Cerebellar nuclear complex (tissue), 1 donor: ENCODE measurements at places on chromosomes 2 and 18.
A peak's percentile ranks its signal among the peaks of the same experiment; 100 is the strongest.

GRCh38 chr2:106572541-106573450 is 85.6 kb downstream of the CD8B2 start:
- no peak for DNase-seq

GRCh38 chr2:75336451-75336850 is 137.1 kb upstream of the TACR1 start:
- DNase-seq = no peak

DNA sequence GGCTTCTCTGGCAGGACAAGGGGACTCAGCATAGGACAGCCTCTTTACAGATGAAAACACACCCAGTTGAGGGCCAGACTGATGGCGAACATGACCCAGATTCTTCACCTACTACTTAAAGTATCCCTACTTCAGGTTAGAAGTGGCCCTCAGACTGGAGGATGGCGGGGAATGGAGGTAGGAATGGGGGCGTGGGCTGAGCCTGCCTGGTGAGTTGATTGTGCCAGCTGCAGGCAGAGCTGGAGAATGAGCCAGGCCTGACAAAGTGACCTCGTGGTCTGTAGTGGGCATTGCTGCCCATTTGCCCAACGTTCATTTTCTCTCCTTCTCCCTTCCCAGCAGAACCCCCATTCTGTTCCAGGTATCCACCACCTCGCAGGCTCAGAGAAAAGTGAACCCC is 186.1 kb downstream of the KLHL29 start:
- no peak for DNase-seq

GRCh38 chr18:12779043-12779442 is 76.2 kb downstream of the PSMG2 start:
- DNase-seq = no peak

- no peak for DNase-seq
These were observed 29.6 kb downstream of the DOK1 start for GRCh38 chr2:74584088-74584645.

DNA sequence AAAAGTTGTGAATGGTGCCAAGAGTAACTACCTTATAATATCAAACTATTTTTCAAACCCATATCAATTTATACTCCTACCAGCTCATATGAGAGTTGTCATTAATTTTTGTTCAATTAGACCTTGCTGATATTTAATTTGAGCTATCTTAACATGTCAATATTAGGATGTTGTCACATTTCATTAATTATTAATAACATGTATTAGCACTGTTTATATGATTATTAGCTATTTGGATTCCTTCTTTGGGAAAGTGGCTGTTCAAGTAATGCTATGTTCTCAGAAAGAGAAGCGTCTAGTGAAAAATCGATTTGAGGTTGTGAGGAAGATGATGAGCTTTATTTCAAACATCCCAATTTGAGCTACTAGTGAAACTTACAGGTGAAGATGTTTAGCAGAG is 620.2 kb downstream of the KCNJ3 start:
- DNase-seq = no peak

GRCh38 chr2:174949988-174950687 is 55.0 kb downstream of the CHN1 start:
- DNase-seq = no peak

- DNase-seq = no peak
These were observed 37.2 kb upstream of the SLC8A1 start for GRCh38 chr2:40488927-40489677.

- no peak for DNase-seq
These were observed 10.0 kb downstream of the ADNP2 start for GRCh38 chr18:80119111-80119510.

- no peak for DNase-seq
These were observed 1153.2 kb downstream of the SUCLG1 start for GRCh38 chr2:83305758-83306378.

DNA sequence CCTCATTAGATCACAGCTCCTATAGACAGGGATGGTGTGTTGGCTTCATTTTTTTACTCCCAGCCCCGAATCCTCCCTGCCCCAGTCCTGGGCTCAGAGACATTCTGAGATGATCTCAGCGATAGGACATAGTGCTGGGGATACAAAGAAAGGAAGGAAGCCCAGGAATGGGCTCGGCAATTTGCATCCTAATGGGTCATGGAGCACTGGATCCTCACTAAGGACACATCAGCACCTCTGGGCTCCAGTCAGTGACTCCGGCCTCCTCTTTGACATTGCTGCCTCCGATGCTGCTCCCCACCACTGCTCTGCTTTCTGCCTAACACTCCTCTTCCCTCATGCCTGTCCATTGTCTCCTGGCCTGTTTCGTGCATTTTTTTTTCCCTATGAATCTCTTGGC is 489.1 kb downstream of the STK39 start:
- no peak for DNase-seq

DNA sequence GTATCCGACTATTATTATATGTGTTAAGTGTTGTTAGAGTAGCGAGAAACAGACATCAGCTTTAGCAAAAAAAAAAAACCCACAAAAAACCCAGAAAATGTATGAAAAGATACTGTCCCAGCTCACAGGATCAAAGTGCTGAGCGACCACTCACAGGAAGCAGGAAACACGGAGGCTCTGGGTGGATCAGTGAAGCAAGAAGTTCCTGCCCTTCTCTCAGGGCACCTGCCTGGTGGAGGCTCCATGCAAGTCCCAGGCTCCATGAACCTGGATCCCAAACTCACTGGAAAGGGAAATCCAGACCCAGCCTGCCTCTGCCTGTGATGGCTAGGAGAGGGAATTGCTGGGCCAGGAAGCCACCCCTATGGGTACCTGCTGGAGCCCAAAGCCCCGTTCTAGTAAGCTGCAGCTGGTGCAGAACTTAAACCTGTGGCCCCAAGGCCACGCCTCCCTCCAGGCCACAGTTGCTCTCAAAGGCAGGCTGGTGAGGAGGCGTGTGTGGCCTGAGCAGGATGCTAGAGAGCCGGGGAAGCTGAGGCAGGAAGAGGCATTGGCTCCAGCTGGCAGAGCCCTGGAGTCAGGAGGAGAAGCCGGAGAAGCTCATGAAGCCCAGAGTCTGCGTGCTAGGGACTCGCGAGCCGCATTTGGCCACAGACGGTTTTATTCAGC is 63.5 kb upstream of the TAF1B start:
- DNase-seq = no peak

GRCh38 chr2:199607914-199608313 is 150.2 kb upstream of the SATB2 start:
- no peak for DNase-seq

DNA sequence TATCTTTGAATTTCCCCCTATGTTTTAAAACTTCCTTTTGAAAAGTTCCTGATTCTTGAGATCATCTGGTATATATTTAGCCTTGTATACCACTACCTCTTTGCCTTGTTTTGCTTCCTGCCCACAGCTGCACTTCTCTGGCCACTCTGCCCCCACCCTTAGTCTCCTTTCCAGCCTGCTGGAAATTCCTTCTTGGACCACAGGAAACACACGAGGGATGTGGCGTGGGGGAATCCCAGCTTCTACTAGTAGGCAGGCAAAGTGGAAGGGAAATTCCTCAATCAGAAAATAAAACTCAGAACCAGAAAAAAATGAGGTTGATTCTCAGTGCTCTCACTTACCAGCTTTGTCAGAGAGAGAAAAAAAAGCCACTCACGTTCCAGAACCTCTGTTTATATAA is 13.4 kb downstream of the IL18RAP start:
- no peak for DNase-seq

- DNase-seq = no peak
These were observed 41.6 kb downstream of the FBXO48 start for GRCh38 chr2:68425503-68425902.

DNA sequence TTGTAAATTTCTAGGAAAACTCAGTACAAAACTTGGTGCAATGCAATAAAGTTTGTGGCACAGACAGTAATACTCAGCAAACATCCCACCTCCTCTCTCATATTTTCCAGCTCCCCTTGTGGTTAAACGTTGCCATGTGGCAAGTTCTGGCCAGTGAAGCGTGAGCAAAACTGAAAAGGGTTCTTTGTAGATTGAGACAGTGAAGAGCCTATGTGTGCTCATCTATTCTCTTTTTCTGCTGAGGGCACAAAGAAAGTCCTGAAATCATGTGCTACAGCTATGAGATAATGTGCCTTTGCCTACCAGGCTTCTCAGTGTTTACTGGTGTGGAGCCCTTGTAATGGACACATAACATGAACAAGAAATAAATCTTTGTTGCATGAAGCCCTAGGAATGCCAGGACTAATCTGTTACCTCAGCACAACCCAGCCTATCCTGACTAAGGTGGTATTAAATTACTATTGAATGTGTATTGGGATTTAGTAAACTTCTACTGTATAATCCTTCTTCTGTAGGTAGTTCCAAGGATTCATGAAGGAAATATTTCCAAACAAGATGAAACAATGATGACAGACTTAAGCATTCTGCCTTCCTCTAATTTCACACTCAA is 13.0 kb upstream of the TYMS start:
- DNase-seq = no peak

DNA sequence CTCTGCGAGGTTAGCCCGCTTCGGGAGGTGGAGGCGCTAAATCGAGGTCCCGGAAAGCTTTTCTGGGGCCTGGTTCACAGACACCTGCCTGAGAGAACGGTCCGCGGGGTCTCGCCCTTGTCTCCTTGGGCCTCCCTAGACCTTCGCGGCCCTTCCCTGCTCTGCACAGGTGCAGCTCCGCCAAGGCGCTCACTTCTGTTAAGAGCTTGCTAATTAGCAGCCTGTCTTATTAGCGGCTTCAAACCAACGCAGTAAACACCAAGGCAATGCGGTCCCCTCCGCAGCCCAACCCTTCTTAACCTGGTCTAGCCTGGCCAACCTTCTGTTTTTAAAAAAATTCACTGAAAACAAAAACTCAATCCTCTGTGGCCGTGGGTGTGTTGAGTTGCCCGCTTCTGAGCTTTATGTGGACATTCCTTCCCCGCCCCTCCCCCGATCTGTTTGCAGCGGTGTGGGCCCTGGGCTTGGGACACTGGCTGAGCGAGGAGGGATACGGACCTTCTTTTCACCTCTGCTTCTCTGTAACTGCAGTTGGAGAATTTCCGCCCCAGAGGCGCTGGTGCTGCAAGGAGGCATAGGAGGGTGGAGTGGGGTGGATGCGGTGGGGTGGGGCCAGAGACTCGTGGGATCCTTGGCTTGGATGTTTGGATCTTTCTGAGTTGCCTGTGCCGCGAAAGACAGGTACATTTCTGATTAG is 3.4 kb upstream of the HOXD4 start:
- no peak for DNase-seq

DNA sequence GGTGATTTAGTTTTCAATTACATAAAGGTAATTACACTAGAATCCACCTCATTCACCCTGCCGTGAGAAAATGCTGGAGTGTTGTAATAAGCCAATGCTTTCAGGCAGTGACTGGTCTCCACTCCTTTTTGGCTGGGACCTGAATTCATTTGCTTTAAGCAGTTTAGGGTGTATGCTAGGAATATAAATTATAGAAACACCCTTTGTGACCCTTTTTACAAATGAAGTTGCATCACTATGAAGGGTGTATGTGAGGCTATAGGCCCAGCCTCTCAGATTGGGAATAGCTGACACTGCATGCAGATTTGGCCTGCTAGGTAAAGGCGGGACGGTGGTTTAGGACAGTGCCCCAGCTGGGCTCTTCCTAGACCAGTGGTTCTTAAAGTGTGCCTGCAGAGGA is 50.8 kb upstream of the NFE2L2 start:
- DNase-seq = no peak

DNA sequence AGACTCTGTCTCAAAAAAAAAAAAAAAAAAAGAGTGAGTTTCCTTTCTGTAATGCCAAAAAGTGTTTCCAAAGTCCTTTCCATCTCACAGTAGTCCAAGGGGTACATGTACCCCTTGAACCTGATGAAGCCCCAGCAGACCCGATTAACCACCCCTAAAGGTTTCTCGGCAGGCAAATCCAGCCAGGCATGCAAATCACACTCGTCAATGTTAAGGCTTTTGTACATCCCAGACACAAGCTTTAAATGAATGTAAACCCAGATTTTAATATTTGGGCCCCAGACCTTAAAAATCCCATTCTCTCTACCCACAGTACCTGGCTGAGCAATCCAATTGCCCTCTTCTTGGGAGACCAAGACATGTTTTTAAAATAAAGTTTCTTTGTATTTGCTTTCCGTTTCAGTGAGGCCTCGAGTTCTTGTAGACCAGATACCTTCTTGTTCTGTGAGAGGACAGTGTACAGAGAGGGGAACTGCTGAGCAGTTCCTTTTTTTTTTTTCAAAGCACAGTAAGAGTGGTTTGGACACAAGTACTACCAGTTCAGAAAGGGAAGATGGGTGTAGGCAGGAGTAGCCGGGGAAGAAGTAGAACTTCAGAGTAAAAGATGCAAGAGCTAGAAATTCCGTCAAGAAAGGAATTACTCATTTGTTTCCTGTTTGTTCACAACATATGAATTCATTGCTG is at the start of gene NLRC4:
TSS of gene NLRC4 (minus strand) at position 465 of the 684 bp plus-strand sequence. CDS start 8,111 bp downstream, outside the sequence.
- no peak for DNase-seq

- DNase-seq = no peak
These were observed 4.8 kb upstream of the PDIA6 start for GRCh38 chr2:10817413-10817812.

- no peak for DNase-seq
These were observed 50.6 kb downstream of the PMAIP1 start for GRCh38 chr18:59950215-59950944.

GRCh38 chr2:174748948-174749347 is 15.3 kb downstream of the CHRNA1 start:
- peak; percentile 4 for DNase-seq

GRCh38 chr18:11274144-11274794 is 124.9 kb upstream of the PIEZO2 start:
- DNase-seq = no peak

GRCh38 chr2:65431421-65432226 is 775 bp downstream of the SPRED2 start:
- DNase-seq = no peak

GRCh38 chr2:124026503-124026902 is 1.4 kb downstream of the CNTNAP5 start:
- DNase-seq = no peak

DNA sequence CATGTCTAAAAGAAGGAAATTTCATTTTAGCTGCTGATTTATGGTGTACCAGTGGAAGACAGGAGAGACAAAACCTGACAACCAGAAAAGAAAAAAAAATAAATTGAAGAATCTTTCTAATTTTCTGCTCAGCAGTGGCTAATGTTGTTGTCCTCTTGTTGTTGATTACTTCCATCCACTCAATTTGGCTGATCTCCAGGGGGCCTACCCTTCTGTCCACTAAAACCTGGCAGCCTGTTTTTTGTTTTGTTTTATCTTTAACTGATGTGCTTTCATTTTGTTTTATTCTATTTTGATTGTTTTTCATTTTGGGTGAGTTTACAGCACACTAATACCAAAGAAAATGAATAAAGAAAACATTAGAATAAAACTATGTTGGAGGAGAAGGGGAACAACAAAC is 27.4 kb downstream of the TFPI start:
- no peak for DNase-seq

- no peak for DNase-seq
These were observed 21.9 kb downstream of the TEX44 start for GRCh38 chr2:231614559-231615057.

- no peak for DNase-seq
These were observed 80.5 kb downstream of the BCL2L11 start for GRCh38 chr2:111201214-111201613.

DNA sequence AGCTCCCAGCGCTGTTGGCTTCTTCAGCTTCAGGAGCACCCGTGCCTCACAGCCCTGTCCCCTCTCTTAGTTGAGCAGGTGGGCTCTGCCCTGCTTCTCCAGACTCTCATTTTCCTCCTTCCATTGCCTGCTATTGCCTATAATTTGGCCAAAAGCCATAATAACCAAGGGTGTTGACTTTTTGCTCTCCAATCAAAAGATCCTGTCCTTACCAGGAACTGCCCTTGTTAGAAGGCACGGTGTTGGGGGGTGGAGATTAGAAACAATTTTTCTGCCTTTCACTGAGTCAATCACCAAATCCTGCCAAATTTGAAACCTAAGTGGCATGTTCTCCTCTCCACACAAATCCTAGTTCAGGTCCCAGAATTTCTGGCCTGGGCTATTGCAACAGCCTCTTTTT is 16.7 kb upstream of the PDIA6 start:
- no peak for DNase-seq
